WTC11 (cell line): ENCODE measurements at places on chromosomes 2 and 18. TPM values are rescaled to one million over a fixed set of nuclear protein-coding genes. Genes with fewer than 3 reads are reported as not detected.

The PRKD3 gene
- total RNA-seq = 65.9 to 82.1 TPM (median 68.5 TPM) in 3 replicates

The KLHL14 gene
- total RNA-seq = 3.9 to 4.8 TPM (median 4.3 TPM) in 3 replicates

DNA sequence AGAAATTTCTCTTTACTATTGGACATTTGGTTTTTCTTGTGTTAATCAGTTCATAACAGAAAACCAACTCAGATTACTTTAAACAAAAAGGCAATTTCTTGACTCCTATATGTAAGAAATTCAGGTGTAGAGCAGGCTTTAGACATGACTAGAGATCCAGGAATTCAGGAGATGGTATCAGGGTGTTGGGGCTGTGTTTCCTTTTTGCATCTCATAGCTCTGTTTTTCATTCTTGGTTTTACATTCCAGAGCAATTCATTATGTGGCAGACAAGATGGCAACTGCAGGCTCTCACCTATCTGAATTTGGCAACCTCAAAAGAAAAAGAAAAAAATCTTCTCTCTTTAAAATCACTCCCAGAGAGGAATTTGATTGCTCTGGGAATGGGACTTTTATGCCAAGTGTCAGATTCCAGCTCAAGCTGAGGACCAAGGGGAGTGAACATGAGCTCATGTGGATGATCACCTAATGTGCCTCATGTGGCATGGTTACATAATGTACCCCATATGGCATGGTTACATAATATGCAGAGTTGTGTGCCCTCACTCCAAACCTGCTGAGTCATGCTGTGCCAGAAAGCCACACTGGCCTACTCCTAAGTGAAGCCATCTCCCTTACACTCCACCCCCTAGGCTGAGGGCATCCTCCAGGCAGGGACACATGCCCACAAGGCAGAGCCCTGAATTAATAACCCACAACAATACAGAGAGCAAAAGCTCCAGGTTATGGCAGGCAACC lies 282.7 kb downstream of the MBD2 start:
- DNase-seq = no peak

GRCh38 chr2:128602038-128602698 lies 283.5 kb upstream of the HS6ST1 start:
- DNase-seq = no peak

DNA sequence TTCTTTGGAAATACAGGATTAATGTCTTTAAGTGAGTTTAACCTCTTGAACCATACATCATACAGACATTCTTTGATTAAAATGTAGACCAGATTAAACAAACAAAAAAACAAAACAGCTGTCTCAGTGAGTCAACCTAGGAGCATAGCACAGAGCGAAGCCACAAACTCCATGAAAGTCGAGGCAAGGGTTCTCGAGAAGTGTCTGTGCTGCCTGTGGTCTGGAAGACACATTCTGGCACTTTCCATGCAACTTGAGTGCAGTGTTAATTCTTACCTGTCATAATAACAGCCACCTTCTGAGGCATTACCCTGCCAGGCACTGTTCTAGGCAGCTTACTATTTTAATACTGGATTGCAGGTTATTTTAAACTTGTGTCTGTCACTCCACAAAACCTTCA lies 435.5 kb upstream of the MMADHC start:
- no peak for DNase-seq

- DNase-seq = no peak
Observed at GRCh38 chr18:6537475-6537874, 122.8 kb upstream of the L3MBTL4 start.

DNA sequence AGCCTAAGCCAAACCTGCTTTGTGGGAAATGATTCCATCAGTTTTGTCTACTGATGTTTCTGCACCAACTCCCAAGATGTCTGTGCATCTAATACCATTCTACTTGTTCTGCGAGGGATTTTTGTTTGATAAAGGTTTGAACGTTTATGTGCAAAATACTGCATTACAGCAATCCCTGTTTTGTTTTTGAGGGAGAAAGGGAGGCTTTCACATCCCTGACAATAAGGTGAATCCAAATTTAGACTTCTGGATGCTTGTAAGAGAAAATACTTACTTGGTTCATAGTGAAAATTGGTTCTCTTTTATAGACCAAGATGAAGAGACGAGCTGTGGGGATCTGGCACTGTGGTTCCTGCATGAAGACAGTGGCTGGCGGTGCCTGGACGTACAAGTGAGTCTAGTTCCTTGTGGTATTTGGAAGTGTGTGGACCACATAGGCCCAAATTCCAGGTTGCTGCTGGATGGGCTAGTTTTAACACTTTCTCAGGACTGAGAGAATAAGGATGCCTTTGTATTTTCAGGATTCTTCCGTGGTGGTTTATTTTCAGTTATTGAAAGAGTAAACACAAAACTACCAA lies 1.1 kb downstream of the RPL37A start:
- DNase-seq = no peak
